Cerebellar nuclear complex (tissue), 1 donor: ENCODE measurements at places on chromosomes 2 and 18.
A peak's percentile ranks its signal among the peaks of the same experiment; 100 is the strongest.

- DNase-seq, result no peak
Measured at GRCh38 chr2:9145109-9145751, 61.4 kb upstream of the ASAP2 start.

DNA sequence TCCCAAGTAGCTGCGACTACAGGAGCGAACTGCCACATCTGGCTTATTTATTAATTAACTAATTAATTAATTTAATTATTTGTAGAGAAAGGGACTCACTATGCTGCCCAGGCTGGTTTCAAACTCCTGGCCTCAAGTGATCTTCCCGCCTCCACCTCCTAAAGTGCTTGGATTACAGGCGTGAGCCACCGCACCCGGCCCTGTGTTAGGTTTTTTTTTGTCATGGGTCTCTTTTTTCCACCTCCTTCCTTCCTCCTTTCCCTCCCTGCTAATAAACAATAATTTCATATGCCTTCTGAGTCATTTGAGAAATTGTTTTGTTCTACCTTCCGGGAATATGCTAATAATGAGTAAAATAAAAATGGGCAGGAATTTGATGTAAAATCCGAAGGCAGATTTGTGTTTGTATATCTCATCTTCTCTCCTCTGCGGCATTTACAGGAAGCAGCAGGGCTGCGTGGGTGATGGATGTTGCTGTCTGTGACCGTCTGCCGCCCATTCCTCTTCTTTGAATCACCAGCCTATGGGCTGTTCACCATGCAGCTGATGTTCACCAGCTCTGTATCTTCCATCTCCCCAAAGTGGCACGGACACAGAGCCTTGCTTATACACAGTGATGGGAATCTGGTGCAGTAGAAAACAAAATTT lies 89.9 kb downstream of the ACSL3 start:
- no peak for DNase-seq

DNA sequence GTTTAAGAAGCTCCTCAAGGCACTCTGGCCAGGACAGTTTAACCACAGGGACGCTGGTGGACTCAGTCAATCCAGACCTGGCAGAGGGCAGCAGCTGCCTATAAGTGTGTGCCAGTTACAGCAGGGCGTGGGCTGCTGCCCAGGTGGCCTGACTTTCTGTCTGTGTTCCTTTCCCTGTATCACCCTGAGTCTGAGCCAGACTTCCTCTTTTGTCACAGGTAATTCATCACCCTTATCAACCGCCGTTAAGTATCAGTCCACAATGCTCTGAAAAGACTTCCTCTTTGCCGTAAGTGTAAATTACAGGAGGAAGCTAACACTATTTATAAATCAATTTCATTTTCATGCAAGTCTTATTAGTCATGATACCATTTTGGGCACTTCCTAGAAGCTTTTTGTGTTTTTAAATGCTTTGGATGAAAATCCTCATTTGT lies 7.0 kb downstream of the LPIN1 start:
- DNase-seq, result no peak

- no peak for DNase-seq
Measured at GRCh38 chr2:104788742-104789455, 65.0 kb upstream of the POU3F3 start.

- DNase-seq, result no peak
Measured at GRCh38 chr2:221465776-221466175, 106.3 kb downstream of the EPHA4 start.

DNA sequence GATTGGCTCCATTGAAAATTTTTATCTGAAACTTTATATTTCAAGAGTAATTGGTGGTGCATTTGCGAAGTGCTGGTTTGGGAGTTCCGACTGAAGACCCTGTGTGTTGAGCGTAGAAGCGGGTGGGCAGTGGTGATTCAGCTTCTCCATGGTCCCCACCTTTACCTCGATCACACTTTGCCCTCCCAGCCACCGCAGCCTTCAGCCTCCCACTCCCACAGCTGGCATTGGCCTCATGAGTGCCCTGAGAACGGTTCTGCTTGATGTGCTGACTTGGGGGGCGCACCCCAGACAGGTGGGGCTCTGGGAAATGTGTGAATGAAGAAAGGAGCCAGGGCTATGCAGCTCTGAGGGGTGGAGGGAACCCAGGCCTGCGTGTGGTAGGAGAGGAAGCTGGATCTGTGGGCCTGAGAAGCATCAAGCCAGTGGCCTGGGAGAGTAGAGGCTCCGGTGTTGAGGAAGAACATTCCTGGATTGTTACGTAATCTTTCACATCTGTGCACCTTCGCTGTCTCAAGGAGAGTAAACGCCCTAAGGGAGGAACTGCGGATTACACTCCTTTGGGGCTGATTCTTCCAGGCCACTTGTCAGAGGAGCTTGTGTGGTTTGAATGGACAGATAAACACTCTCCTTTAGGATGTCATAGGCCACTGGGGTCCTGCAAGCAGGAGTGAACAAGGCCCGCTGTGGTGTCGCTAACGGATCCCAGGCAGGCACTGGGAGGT lies 83.8 kb downstream of the NPAS2 start:
- no peak for DNase-seq

DNA sequence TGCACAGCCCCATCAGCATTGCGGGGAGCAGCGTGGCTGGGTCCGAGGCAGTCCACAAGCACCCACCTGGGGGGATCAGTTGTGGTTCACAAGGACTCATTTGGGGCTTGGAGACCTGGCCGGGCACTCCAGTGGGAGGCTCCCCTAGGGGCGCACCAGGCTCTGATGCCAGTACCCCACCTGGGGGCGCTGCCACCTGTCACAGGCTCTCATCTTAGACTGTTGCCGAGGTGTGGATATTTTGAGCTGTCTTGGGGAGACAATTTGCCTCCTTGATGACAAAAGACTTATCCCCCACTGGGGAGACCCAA lies 3.0 kb downstream of the ADRA2B start:
- no peak for DNase-seq

DNA sequence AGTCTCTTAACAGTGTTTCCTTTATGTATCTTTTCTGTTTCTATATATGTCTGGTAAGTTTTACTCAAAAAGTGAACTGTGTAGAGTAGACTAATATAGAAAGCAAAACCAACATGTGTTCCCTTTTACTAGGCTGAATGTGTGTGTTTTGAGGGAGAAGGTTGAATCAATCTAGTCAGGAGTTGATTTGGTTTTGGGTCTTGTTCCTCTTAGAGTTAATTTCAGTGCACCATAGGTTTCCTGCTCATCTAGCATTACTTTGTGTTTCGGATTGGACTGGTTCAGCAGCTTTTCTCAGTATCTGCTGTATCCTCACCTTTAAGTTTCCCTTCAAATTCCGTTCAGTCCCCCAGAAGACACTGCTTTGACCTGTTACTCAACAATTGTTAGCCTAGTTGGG lies 52.0 kb upstream of the TRIM43 start:
- no peak for DNase-seq

GRCh38 chr2:30230497-30231211 lies 680 bp upstream of the LBH start:
- no peak for DNase-seq

GRCh38 chr2:89784960-89785359 lies 1093.5 kb downstream of the RPIA start:
- no peak for DNase-seq

- no peak for DNase-seq
Measured at GRCh38 chr2:39647104-39647765, 18.5 kb upstream of the TMEM178A start.

- no peak for DNase-seq
Measured at GRCh38 chr2:62817995-62818713, 112.6 kb downstream of the EHBP1 start.

- no peak for DNase-seq
Measured at GRCh38 chr2:71944183-71944550, 203.5 kb downstream of the CYP26B1 start.

- no peak for DNase-seq
Measured at GRCh38 chr2:196233021-196233804, 61.8 kb upstream of the STK17B start.

- DNase-seq, result no peak
Measured at GRCh38 chr2:8215159-8215863, 466.5 kb upstream of the ID2 start.

DNA sequence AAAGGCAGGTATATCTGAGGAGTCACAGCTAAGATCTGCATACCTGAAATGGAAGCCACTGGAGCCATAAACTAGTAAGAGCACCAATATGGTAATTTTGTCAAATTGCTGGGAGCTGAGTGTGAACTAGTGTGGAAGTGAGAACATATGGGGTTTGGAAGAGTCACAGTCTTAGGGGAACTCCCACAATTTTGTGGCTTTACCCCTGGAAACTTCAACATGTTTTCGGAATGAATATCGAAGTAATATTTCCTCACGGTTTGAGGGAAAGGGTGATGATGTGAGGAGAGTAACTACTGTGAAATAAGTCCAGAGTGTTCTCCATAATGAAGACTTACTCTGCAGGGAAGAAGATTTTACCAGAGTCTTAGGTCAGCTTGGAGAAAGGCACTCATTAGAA lies 565.9 kb downstream of the RIT2 start:
- no peak for DNase-seq

DNA sequence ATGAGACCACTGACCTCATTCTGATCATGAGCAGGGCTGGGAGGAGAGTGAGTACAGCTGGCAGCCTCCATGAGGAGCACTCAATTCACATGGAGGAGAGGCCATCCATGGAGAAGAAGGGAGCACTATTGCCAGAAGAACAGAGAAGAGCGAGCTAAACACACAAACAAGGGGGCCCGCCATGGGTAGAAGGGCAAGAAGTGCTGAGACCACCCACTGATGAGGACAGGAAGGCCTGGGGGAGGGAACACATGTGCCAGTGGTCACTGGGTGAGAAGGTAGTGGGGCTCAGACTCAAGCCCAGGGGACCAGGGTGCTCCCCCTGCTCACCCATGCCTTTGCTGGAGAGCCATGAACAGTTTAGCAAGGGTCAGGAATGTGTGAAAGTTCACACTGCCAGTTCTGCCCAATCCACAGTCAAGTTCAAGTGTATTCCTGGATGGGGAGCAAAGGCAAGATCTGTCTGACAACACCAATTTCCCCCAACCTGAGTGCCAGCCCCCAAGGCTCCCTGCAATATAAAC lies 57.7 kb downstream of the TTC32 start:
- no peak for DNase-seq

DNA sequence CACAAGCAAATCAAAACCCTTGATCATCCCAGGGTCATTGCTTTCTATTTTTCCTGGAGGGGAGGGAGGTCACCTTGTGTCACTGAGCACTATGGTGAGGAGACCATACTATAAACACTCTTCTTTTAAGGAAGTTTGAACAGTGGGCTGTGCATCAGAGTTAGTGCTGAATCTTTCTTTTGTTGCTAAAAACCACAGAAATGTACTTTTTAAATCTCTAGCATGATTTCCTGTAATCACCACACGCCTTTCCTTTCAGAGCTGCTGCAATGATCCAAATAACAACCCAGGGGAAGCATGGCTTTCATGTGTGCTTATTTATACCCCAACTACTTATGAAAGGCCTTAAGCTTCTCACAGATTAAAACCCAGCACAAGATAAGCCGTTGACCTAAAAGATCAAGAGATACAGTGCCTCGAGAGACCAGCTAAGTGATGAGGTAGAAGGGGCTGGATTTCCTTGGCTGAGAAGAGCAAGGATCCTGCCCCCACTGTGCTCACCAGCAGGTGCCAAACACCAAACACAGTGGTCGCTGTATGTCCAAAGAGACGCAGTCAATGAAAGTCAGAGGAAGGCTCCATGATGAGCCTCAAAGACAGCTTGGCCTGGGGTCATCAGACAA lies 34.7 kb downstream of the TRABD2A start:
- no peak for DNase-seq

DNA sequence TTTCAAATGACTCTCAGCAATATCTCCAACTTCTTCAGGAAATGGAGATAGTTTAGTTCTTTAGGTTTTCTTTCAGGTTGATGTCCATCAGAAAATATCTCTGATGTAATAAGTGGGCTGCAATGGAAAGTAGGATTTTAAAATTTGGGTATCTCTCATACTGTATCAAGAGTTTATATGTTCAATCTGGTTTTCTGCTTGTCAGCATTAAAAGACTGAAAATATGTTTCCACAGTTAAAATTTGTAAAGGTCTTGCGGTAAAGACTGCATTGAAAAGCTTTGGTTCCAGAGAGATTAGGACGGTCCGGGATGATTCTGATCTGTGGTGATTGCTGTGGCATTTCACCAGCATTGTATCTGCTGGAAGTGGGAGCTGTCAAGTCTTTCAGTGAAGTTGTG lies 83.2 kb downstream of the LYPD1 start:
- no peak for DNase-seq

DNA sequence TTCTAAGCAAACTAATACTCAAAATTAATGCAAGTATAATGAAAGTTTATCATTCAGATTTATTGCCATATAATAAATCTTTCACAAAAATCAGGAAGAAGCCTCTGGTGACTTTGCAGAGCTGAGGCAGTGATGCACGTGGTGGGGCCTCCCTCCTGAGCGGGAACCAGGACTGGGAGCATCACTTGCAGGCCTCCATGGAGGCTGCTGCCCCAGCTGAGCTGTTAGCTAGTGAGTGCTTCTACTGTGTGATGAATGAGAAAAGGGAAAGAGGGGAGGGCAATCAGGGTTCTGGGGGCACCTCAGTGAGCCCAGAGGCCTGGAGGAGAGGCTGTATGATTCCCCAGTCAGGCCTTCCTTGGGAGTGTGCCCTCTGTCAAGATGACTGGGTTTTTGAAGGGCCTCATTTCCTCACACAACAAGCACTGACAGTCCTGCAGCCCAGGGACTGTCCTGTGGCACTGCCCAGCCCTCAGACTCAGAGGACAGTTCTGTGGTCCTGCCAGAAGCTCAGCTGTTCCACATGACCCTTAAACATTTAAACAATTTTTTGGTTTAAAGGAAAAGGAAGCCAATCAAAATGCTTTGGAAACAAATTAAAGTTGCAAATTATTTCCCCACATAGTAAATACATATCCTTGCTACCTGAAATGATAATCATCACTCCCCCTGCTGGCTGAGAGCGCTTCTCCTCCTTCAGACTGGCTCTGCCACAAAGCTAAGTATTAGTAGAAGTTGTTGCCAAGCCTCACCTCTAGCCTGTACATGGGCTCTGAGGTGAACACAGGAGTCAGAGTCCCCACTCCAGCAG lies 90.9 kb upstream of the SMAD7 start:
- DNase-seq, result peak; percentile 36

GRCh38 chr2:127528487-127528886 lies 2.2 kb upstream of the IWS1 start:
- no peak for DNase-seq

DNA sequence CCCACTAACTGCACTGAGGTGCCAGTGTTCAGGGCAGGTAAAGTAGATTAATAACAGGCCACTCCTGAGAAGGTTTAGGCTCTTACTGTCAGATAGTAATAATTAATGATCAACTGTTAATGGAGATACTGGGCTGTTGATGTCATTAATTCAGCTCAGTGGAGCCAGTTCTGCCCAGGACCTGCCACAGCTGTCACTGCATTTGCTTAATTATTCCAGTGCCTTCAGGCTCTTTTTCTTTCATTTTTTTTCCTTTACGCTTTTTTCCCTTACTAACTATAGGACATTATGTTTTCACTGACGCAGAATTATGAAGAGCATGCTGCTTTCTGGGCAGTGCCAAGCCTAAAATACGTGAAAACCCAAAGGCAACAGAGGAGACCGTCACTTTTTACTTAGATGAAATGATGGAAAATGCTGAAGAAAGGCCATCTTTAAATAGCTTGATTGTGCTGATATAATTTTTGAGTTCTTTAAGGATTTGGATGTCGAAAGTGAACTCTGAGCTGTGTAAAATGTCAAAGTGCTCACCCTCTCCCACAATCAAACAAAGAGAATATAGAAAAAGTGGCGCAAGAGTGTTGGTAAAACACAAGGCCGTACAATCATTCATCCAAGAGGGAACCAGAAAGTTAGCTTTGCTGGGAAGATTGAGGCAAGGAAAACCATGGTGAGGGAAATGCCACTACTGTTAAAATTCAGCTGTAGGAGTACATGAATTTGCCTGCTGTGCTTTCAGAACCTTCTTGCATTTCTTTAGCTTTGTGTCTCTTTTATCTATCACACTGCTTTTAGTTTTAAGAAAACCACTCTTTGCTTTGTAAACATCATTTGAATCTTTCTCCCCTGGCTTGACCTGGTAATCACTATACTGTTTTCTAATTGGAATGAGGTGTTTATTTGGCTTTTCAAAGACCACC lies 192.0 kb upstream of the ZEB2 start:
- DNase-seq, result no peak
